Ureter (tissue), 1 donor: ENCODE measurements at places on chromosomes 13 and 19. TPM values are rescaled to one million over a fixed set of nuclear protein-coding genes. Genes with fewer than 3 reads are reported as not detected.

Gene KLK13
- not detected for total RNA-seq

Gene TMC4
- total RNA-seq, result 155 TPM

Gene ANKLE1
- 0.23 TPM for total RNA-seq

Gene PDX1
- not detected for total RNA-seq

Gene CLC
- not detected for total RNA-seq

Gene PTH2
- not detected for total RNA-seq

Gene ASPDH
- total RNA-seq, result not detected
